Left lung (tissue), 14 donors: ENCODE measurements at places on chromosomes 5 and 9. TPM values are rescaled to one million over a fixed set of nuclear protein-coding genes. Genes with fewer than 3 reads are reported as not detected.

The CDKN2A gene
- polyA plus RNA-seq: 0.35 TPM

The OBP2B gene
- polyA plus RNA-seq: not detected

The NR5A1 gene
- polyA plus RNA-seq: 0.14 TPM

The INSL6 gene
- polyA plus RNA-seq: 0.53 TPM

The SNAPC3 gene
- polyA plus RNA-seq: 72.3 TPM

The SLC6A7 gene
- polyA plus RNA-seq: 0.13 TPM

The NXNL2 gene
- 0.90 TPM for polyA plus RNA-seq

The CENPP gene
- 5.6 TPM for polyA plus RNA-seq

The INSL4 gene
- not detected for polyA plus RNA-seq

The NUTM2G gene
- polyA plus RNA-seq: 1.7 TPM

The IRX2 gene
- polyA plus RNA-seq: 66.0 TPM

The IL3 gene
- polyA plus RNA-seq: not detected

GRCh38 chr9:123798195-123798594, 131.7 kb downstream of the DENND1A start:
- DNase-seq: no peak

- no peak for DNase-seq
Observed at GRCh38 chr9:71352837-71353236, 231.4 kb upstream of the TRPM3 start.

GRCh38 chr9:123321616-123322272, 34.3 kb upstream of the CRB2 start:
- no peak for DNase-seq

DNA sequence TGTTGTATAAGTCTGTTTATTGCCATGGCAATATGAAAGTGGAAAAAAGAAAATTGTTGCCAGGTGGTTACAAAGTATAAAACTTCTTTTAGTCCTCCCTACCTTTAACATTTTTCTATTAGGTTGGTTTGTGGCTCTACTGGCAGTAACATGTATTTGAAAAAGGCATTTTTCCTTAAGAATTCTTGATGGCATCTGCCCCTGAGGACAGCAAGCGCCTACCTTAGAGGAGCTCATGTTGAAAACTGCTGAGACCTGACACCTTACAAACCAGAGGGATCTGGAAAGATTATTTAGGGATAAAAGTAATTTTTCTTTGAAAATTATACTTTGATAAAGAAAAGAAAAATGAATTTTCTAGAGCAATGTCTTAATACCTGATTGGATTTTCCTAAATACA, 208.1 kb downstream of the CAVIN4 start:
- DNase-seq: no peak

DNA sequence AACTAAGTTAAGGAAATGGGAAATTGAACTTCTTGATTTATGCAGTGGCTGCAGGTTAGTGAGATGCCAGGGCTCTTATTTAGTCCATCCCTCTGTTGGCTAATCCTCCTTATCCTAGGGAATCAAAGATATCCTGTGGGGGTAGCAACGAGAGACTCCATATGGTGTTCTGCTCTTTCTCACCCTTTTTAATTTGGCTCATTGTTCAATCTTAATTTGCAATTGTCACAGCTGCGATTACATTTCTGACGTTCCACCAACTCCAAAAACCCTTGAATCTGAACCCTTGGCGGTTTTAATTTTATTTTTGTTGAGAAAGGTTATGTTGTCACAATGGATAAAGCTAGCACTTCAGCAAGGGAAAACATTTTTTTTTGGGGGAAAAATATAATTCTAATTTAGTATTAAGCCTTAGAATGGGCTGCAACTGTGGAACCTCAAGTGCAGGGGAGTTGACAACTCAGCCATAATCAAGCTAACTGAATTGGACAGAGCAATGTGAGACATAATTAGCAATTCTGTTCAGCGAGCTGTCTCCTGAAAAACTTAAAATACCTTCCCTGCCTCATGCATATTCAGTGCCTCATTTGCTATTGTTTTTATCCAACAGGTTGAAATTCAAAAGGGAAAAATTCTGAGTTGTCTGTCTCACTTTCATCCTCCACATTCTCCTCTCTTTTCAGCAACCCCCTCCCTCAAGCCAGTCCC, 91.3 kb downstream of the MAT2B start:
- DNase-seq: no peak

- no peak for DNase-seq
Observed at GRCh38 chr5:56769875-56770604, 45.3 kb upstream of the MAP3K1 start.

- no peak for DNase-seq
Observed at GRCh38 chr5:32618962-32619361, 33.6 kb downstream of the SUB1 start.

- DNase-seq: no peak
Observed at GRCh38 chr5:141349917-141350619, at the start of gene PCDHGB1. TSS of gene PCDHGB1 (plus strand) at chr5:141350099. CDS start at chr5:141350261, 162 bp downstream.

DNA sequence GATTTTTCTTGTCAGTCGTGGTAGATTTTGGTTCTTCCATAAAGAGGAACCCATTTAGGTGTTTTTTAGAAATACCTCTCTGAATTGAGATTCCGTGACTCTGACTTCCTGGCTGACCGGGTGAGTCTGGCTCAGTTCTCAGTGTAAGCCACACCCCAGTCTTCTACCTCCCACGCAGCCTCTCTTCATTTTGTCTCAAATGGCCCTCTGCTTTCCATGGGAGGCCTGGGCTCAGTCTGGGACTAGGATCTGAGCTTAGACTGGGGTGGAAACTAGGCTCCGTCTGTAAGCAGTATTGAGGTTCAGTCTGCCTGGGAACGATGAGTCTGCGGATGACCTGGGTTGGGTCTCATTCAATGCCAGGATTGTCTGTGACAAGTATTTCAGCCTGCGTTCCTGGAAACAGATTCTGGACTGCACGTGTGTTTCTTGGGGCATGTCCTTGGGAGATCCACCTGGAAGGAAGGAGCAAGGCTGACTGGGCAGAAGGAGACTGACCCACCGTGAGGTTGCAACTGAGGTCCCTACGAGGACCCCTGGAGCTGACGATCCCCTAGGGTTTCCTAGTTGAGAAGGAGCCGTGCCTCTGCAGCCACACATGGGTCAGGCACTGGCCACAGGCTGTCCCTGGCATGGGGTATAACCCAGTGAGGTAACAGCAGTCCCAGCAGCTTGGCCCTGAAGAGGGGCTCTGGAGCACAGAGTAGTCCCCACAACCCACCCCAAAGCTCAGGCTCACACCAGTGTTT, 12.4 kb upstream of the CRB2 start:
- no peak for DNase-seq

GRCh38 chr9:93112864-93113389, 16.9 kb downstream of the CARD19 start:
- peak; percentile 66 for DNase-seq

DNA sequence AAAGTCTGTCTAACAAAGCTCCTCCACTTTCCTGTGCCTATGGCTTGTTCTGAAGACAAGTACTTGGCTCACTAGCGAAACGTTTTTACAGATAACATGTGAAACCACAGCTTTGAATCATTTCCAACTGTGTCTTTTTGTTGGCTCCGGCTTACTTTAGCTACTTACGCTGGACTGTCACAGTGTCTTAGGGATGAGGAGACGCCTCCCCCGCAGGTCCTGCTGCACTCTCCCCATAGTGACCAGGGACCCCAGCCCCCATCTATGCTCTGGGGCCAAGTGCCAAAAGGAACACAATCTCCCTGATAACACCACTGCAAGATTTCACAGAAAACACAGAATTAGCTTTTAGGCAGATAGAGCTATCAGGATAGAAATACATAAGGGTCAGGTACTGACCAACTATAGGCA, 219.1 kb downstream of the ADAMTS6 start:
- peak; percentile 72 for DNase-seq

DNA sequence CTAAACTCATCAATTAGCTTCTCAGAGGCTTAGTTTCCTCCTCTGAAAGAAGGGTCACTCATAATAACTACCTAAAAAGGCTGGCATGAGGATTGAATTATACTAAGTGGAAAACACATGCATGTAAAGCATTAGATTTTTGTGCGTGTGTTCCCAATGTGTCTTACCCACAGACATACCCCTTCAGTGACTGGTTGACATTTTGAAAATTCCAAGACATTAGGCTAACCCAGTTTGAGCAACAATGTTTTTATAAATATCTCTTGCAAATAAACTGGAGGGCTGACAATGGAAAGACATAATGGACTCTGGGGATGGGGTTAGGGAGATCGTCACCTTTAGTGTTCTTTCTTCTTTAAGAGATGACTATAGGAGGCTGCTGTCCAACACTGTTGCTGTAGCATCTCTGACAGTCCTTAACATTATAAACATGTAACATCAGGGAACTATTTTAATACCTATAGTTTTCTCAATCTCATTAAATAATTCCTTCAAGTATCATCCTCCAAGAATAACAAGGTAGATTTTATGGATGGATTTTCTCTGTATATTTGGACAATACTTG, 24.3 kb downstream of the HMHB1 start:
- DNase-seq: no peak

GRCh38 chr5:43140286-43140685, 19.6 kb downstream of the ZNF131 start:
- peak; percentile 8 for DNase-seq

DNA sequence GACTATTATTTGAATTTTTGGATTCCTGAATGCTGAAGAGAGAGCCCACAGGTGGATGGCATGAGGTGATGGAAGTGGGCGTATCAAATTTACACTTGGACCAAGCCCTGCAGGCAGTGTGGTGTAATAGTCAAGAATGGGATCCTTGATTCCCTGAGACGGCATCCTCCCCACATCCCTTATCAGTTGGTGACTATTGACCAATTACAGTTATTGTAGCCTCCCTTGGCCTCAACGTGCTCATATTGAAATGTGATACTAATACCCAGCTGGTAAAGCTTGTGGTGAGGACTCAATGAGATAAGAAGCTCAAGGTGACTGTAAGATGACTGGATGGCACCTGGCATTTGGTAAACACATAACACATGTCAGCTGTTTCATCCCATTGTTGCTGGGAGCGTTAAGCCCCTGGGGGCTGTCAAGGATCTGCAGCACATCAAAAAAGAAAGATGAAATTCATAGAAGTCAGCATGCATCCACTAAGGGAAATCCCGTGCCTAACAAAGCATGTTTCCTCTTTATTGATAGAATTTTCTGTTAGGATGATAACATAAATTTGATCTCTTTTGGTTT, 65.6 kb upstream of the IRX2 start:
- DNase-seq: no peak

GRCh38 chr9:133117271-133118178, 3.5 kb downstream of the RALGDS start:
- no peak for DNase-seq

- DNase-seq: peak; percentile 23
Observed at GRCh38 chr9:4550777-4551484, 60.7 kb downstream of the SLC1A1 start.

DNA sequence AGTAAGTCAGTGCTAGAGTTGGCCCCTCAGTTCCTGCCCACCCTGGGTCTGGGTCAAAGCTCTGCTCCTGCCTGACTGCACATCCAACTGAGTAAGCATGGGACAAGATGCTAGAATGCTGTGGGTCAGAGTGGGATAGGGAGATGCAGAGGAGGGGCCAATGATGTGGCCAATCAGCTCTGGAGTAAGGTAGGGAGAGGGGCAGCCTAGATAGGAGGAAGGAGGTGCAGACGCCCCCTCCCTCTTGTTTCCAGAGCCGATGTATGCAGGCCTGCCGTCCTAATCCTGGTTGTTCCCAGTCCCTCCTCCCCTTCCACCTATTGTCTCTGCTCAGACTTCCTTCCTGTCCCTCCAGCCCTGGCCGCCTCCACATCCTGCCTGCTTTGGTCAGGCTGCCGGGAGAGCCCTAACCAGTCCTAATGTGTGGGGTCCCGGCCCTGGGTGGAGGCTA, 1.3 kb downstream of the ARAP3 start:
- no peak for DNase-seq

GRCh38 chr5:18299166-18299565, 664.9 kb downstream of the TAF11L14 start:
- DNase-seq: no peak

- no peak for DNase-seq
Observed at GRCh38 chr9:15144622-15145061, 162.4 kb downstream of the TTC39B start.

DNA sequence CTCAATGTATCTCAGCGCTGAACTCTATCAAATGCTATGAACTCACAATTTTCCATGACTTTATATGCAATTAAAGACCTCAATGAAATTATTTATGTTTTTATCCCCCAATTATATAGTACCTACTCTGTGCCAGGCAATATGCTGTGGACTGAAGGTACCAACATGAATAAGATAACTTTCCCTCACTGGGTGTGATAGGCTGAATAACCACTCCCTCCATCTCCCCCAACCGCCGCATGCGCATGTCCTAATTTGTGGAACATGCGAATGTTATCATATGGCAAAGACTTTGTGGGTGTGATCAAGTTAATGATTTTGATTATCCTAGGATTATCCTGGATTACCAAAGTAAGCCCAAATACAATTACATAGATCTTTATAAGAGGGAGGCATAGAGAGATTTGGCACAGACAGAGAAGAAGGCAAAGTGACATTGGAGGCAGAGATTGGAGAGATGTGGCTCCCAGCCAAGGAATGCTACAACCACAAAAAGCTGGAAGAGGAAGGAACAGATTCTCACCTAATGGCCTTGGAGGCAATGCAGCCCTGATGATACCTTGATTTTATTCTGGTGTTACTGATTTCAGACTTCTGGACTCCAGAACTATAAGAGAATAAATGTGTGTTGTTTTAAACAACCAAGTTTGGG, 149.1 kb upstream of the VCAN start:
- no peak for DNase-seq

DNA sequence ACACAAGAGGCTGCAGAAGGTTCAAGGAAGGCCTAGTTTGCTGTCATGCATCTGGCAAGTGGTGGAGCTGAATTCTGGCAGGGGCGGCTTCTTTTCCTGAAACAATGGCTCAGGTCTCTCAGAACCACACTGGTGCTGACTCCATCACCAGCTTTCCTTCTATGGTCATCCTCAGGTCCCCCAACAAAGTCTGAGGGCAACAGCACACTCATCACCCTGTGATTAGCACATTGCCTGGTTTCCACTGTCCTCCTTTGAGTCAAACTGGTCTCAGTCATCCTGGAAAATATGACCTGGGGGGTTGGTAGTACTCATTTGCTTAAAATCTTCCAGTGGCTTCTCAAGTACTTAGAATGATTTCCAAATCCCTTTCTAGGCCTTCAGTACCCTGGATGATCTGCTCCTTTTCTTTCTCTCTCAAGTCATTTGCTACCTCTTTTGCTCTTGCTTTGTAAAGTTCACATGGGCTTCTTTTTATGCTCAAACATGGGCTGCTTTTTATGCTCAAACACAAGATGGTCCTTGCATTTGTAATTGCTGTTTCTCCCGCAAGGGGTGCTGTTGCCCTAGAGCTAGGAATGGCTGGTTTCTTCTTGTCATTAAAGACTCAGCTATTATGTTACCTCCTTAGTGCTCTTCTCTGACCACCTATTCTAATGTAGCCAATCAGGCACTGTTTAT, 144.9 kb downstream of the ALDH1A1 start:
- no peak for DNase-seq

DNA sequence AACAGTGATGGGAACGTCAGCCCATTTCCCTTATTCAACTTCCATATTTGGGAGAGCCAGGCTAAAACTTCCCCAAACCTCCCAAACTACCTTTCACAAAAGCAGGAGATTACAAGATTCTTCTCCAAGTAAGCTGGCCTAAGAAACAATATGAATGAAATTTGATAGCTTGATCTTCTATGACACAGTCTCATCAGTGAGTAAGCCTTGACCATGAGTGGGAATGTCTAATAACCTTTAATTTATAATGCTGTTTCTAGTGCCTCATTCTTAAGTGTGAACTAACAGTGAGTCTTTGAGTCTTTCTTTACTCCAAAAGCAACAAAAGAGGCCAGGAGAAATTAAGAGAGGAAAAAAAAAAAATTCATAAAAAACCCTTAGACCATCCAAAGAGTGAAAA, 1379.9 kb downstream of the EFNA5 start:
- no peak for DNase-seq
